Activated CD4-positive, alpha-beta T cell treated with anti-CD3 and anti-CD28 coated beads for 36 hours (primary cell): ENCODE measurements at places on chromosomes 3 and 15. TPM values are rescaled to one million over a fixed set of nuclear protein-coding genes. Genes with fewer than 3 reads are reported as not detected.

DNA sequence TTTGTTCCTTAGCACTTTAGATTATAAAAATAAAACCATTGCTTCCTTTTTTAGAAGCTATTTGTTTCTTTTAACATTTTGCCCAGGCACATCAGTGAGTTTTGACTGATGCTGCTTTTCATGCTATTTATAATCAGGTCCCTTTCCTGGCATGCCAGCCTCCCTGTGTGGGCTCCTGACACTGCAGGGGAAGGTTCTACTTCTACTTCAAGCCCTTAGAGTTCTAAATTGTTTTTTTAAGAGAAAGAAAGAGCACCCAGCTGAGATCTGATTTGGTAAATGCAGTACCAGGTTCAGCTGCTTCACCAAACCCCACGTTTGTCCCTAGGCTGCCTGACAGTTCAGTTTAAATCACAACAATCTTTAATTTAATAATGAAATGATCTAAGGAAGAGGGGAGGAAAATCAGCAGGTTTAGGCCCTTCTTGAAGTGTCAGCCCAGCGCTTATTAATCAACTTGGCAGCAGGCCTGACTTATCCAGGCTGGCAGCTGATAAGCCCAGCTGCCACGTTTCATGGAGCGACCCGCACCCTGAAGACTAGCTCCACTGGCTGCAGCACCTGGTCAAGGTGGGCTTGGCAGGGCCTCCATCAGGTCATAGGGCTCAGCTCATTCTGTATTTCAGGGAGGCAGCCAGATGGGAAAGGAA, 29.0 kb downstream of the HGD start:
- H3K27ac ChIP-seq, result no peak overlapping the region
- H3K27me3 ChIP-seq, result no peaks in the 10 kb centered on the region
- no peak for DNase-seq
- no peak overlapping the region for H3K4me3 ChIP-seq
- no peaks in the 10 kb centered on the region for H3K36me3 ChIP-seq

GRCh38 chr15:67019069-67019468, 46.3 kb upstream of the SMAD3 start:
- no peaks in the 10 kb centered on the region for H3K36me3 ChIP-seq
- H3K27ac ChIP-seq, result no peak overlapping the region
- no peaks in the 10 kb centered on the region for H3K27me3 ChIP-seq
- no peak for DNase-seq

DNA sequence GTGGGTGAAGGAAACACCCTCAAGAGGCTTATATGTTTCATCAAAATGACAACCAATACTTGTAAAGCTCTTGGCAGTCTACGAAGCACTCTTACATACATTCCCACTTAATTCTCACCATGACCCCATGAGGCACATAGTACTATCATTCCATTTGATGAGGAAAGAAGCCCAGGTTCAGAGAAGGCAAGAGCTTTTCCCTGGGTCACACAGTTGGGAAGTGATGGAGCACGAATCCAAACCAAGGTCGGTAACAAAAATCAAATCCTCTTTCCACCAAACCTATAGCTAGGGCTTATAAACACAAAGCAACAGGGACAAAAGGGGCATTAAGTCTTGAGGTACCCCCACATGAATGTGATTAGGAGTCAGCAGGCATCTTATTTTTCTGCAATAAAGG, 187.1 kb downstream of the UACA start:
- no peak for DNase-seq
- H3K27ac ChIP-seq, result no peak overlapping the region

GRCh38 chr3:50258029-50258680, 10.8 kb upstream of the SEMA3B start:
- peaks cover 4% of the 10 kb centered on the region for H3K4me1 ChIP-seq
- H3K27ac ChIP-seq, result no peak overlapping the region
- no peaks in the 10 kb centered on the region for H3K27me3 ChIP-seq
- no peak overlapping the region for H3K4me3 ChIP-seq

- H3K4me1 ChIP-seq, result peaks cover 23% of the 10 kb centered on the region
- peak overlapping the region; percentile 40 for H3K27ac ChIP-seq
- no peak overlapping the region for H3K4me3 ChIP-seq
- H3K36me3 ChIP-seq, result peaks cover 13% of the 10 kb centered on the region
Observed at GRCh38 chr3:39156421-39156820, 3.0 kb upstream of the CSRNP1 start.

DNA sequence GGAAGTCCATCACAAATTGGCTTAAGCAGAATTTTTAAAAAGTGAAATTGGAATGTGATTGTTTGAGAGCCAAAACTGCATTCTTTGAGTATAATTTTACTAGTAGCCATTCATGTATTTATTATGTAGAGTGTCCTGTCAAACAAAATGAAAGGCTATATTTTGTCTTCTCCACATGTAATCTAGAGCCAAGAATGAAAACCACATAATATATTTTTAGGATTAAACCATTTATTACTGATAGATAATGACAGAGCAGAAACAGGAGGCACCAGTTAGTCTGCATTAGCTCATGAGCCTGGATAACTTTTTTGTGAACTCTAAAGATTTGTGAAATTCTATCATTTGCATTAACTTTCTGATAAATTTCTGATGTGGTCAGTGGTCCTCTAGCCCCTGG, 130.2 kb downstream of the FILIP1L start:
- H3K36me3 ChIP-seq, result peaks cover 4% of the 10 kb centered on the region
- no peak overlapping the region for H3K4me3 ChIP-seq
- H3K27ac ChIP-seq, result no peak overlapping the region
- no peak for DNase-seq
- H3K27me3 ChIP-seq, result no peaks in the 10 kb centered on the region

- peaks cover 2% of the 10 kb centered on the region for H3K27me3 ChIP-seq
- H3K36me3 ChIP-seq, result no peaks in the 10 kb centered on the region
- H3K4me1 ChIP-seq, result peaks cover 6% of the 10 kb centered on the region
- no peak overlapping the region for H3K27ac ChIP-seq
- no peak overlapping the region for H3K4me3 ChIP-seq
Observed at GRCh38 chr3:23161308-23161707, 41.8 kb upstream of the UBE2E2 start.

- DNase-seq, result no peak
- no peak overlapping the region for H3K4me3 ChIP-seq
- no peak overlapping the region for H3K27ac ChIP-seq
- no peaks in the 10 kb centered on the region for H3K4me1 ChIP-seq
- H3K27me3 ChIP-seq, result peaks cover 2% of the 10 kb centered on the region
Observed at GRCh38 chr3:24596626-24597025, 102.0 kb upstream of the THRB start.

MCTP2 gene
- total RNA-seq, result 27.8 TPM

MORC1 gene
- total RNA-seq, result not detected

GRCh38 chr15:78049691-78050440, 27.6 kb downstream of the TBC1D2B start:
- DNase-seq, result peak; percentile 86
- H3K4me3 ChIP-seq, result peak overlapping the region; percentile 54
- peaks cover 44% of the 10 kb centered on the region for H3K36me3 ChIP-seq
- peaks cover 97% of the 10 kb centered on the region for H3K4me1 ChIP-seq
- no peaks in the 10 kb centered on the region for H3K27me3 ChIP-seq

GRCh38 chr3:197378985-197379718, 80.7 kb upstream of the DLG1 start:
- no peak for DNase-seq
- peaks cover 2% of the 10 kb centered on the region for H3K27me3 ChIP-seq
- no peaks in the 10 kb centered on the region for H3K36me3 ChIP-seq
- H3K4me3 ChIP-seq, result no peak overlapping the region
- no peak overlapping the region for H3K27ac ChIP-seq
- no peaks in the 10 kb centered on the region for H3K4me1 ChIP-seq

GRCh38 chr3:45771831-45772230, 24.5 kb downstream of the SLC6A20 start:
- no peak for DNase-seq
- no peak overlapping the region for H3K27ac ChIP-seq

DAPK2 gene
- 1.3 TPM for total RNA-seq

- H3K27me3 ChIP-seq, result peaks cover 22% of the 10 kb centered on the region
- no peaks in the 10 kb centered on the region for H3K36me3 ChIP-seq
- DNase-seq, result no peak
- H3K27ac ChIP-seq, result no peak overlapping the region
Observed at GRCh38 chr15:62173215-62173614, 8.1 kb upstream of the C2CD4B start.

CFAP20DC gene
- total RNA-seq, result 3.5 TPM

GRCh38 chr15:89127054-89127702, 38.9 kb downstream of the ABHD2 start:
- DNase-seq, result peak; percentile 61
- H3K4me3 ChIP-seq, result no peak overlapping the region
- no peak overlapping the region for H3K27ac ChIP-seq
- no peaks in the 10 kb centered on the region for H3K27me3 ChIP-seq
- peaks cover 18% of the 10 kb centered on the region for H3K4me1 ChIP-seq
- peaks cover 17% of the 10 kb centered on the region for H3K36me3 ChIP-seq

PML gene
- total RNA-seq, result 75.4 TPM

- H3K4me1 ChIP-seq, result peaks cover 10% of the 10 kb centered on the region
- H3K27ac ChIP-seq, result peak overlapping the region; percentile 85
- H3K27me3 ChIP-seq, result peaks cover 7% of the 10 kb centered on the region
Observed at GRCh38 chr15:82680200-82681102, 29.2 kb downstream of the AP3B2 start.

DUOXA1 gene
- not detected for total RNA-seq

ACOX2 gene
- total RNA-seq, result not detected

- peaks cover 6% of the 10 kb centered on the region for H3K36me3 ChIP-seq
- H3K27ac ChIP-seq, result no peak overlapping the region
- no peaks in the 10 kb centered on the region for H3K27me3 ChIP-seq
- H3K4me1 ChIP-seq, result peaks cover 22% of the 10 kb centered on the region
Observed at GRCh38 chr15:70234256-70234905, 136.7 kb upstream of the TLE3 start.

DNA sequence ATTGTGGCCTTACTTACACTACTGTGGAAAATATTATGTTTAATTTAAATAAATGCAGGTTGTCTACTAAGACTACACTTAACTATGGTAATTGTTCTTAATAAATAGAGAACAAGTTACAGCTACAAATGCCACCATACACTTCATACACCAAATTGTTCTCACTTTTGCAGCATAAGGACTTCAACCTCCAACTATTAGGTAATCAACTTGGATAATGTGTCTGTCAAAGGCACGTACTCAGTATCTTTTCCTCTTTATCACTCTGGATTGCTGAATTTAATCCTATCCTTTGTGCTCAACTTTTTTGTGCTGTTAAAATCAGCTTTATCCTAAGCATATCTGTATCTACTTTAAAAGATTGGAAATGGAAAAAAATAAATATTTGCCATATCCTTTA, 41.6 kb upstream of the TMEM87A start:
- H3K4me3 ChIP-seq, result no peak overlapping the region
- H3K36me3 ChIP-seq, result peaks cover 8% of the 10 kb centered on the region
- DNase-seq, result no peak
- H3K27me3 ChIP-seq, result no peaks in the 10 kb centered on the region

DNA sequence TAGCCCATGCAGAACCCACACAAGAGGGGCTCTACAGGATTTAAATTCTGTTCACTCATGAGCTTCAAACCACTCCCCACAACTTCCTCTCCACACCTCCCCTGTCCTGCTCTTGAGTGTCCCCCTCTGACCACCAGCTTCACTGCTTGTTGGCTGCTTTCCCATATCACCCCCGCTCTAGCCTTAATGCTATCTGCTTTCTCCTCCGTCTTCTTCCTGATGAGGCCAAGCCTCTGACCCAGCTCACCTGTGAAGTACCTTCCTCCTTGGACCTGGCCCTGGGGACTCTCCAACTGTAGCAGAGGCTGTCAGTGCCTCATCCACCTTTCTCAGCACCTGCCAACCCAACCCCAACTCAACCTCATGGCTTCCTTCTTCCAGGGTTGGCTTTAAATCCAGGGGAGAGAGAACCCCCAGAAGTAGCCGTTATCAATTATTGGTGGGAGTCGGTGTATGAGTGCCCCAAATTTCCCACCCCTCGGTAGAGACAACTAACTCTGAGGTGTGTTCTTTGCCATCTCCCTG, 174.8 kb downstream of the MINAR1 start:
- H3K36me3 ChIP-seq, result no peaks in the 10 kb centered on the region
- H3K4me1 ChIP-seq, result no peaks in the 10 kb centered on the region
- DNase-seq, result no peak
- no peak overlapping the region for H3K4me3 ChIP-seq

GRCh38 chr3:59759298-59760031, 709.6 kb upstream of the CFAP20DC start:
- H3K27me3 ChIP-seq, result no peaks in the 10 kb centered on the region
- DNase-seq, result peak; percentile 81
- H3K27ac ChIP-seq, result peak overlapping the region; percentile 10
- H3K4me1 ChIP-seq, result peaks cover 74% of the 10 kb centered on the region

ZSCAN2 gene
- 5.4 TPM for total RNA-seq

- peaks cover 7% of the 10 kb centered on the region for H3K4me1 ChIP-seq
- peak overlapping the region; percentile 70 for H3K4me3 ChIP-seq
- peaks cover 25% of the 10 kb centered on the region for H3K27me3 ChIP-seq
Observed at GRCh38 chr3:183178833-183179549, 16.5 kb upstream of the LAMP3 start.

GOLGA6D gene
- not detected for total RNA-seq

REC114 gene
- not detected for total RNA-seq

DNA sequence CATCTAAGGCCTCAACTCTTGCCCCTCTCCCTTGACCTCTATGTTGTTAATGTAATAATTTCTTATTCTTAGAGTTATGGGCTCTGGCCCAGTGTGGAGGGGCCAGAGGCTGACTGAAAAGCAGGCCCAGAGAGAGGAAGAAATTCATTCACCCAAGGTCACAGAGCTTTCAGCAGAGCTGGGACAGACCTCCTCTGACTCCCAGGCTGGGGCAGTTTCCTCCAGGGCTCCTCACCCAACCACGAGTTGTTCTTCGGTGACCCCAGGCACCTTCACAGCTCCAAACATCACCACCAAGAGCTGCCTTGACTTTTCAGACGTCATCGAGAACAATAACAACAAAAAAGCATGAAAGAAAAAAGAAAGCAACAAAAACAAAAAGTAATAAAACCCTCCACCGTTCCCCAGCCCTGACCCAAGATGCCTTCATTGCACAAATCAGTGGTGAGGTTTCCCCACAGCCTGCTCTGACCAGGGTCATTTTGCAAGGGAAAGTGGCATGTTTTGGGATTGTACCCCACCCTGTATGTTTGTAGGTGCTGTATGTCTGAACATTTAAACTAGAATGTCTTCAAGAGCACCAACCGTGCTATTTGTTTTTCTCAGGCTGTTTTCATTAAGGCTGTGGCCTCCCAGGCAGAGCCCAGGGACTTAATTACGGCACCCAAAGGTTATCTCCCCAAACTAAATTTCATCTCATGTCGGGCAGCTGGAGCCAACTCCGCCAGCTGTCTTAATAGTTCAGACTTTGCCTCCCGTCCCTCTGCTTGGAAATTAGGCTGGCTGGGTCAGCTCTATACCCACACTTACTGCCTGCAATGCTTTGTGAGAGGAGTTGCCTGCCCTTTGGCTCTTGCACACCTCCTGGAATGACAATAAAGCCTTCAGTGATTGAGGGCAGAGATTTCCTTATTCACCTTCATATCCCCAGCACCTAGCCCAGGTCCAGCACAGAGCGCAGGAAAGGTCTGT, 173.8 kb downstream of the RPLP1 start:
- peaks cover 24% of the 10 kb centered on the region for H3K4me1 ChIP-seq
- no peak for DNase-seq
- no peak overlapping the region for H3K27ac ChIP-seq
- peaks cover 11% of the 10 kb centered on the region for H3K27me3 ChIP-seq

- H3K36me3 ChIP-seq, result no peaks in the 10 kb centered on the region
- DNase-seq, result peak; percentile 30
- no peaks in the 10 kb centered on the region for H3K27me3 ChIP-seq
- H3K4me3 ChIP-seq, result no peak overlapping the region
Observed at GRCh38 chr3:138862924-138863775, 28.4 kb upstream of the PIK3CB start.

GABRR3 gene
- not detected for total RNA-seq

VIPR1 gene
- total RNA-seq, result 6.7 TPM

- no peak for DNase-seq
- peaks cover 3% of the 10 kb centered on the region for H3K4me1 ChIP-seq
- H3K27ac ChIP-seq, result no peak overlapping the region
Observed at GRCh38 chr3:61415201-61415600, 146.2 kb upstream of the PTPRG start.

GRCh38 chr3:160778480-160778879, 22.4 kb downstream of the PPM1L start:
- H3K27ac ChIP-seq, result no peak overlapping the region
- H3K4me1 ChIP-seq, result peaks cover 9% of the 10 kb centered on the region
- H3K36me3 ChIP-seq, result no peaks in the 10 kb centered on the region

PFN2 gene
- 3.6 TPM for total RNA-seq
